Kidney capillary endothelial cell (primary cell): ENCODE measurements at places on chromosomes 2 and 18.

- DNase-seq, result no peak
Measured at GRCh38 chr2:27640722-27641245, 11.9 kb downstream of the GPN1 start.

- DNase-seq, result no peak
Measured at GRCh38 chr18:36481201-36481657, 183.7 kb downstream of the FHOD3 start.

DNA sequence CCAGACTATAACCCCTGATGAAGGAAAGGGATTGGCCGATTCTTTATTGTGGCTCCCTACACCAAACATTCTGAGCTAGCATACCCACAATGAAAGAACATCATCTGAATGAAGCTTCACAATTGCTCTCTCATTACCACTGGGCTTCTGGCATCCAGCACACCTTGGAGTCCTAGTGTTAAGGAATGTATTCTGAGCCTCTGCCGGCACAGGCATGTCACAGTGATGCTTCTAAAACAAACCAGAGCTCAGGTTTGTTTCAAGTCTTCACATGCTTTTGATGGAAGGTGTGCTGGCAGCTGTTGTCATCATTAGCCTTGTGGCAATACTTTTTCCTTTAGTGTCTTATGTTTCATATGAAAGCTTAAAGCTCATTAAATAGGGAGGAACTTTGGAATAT, 76.3 kb upstream of the RBBP8 start:
- DNase-seq, result no peak

DNA sequence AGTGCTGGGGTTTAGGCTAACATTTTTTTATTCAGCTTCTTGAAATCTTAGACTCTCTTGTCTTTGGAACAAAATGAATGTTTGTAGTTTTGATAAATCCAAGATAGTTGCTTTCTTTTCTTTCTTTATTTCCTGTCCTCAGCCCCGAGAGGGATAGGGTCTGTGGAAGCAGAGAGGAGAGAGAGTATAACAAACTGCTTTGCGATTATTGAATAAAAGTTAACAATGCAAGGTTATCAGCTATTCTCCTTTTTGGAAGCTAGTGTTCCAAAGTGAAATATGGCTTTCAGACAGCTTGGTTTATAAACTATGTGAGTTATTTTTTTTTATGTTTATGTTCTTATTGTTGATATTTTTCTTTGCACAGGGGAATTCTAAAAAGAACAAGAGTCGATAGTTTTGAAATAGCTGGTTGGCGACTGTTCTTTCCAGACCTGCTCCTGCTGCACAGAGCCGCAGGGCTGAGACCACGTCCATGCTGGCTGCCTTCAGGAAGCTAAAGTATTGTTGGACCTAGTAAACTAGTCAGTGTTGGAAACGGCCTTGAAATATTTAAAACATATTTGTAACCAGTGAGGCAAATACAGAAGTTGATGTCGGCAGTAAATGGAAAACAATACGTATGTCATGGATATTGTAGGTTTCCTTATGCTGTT, 15.5 kb upstream of the STON1 start:
- DNase-seq, result no peak

DNA sequence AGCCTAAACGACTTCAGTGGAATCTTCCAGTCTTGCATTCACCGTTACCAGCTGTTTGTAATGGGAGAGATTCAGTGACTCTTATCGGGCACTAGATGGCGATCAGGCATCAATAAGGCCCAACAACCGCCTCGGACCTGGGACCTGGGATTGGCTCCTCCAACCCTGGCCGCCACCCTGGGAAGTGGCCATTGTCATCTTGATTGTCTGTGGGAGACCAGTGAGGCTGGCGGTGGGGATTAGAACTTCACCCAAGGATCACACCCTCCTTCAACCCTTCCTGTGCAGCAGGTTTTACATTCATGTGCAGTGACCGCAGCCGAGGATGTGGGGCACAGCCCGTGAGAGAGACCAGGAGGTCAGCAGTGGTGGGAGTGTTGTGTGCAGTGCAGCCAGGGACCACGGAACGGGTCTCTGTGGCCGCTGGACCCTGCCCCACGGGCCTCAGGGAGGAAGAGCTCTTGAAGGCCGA, 85.3 kb downstream of the SPP2 start:
- peak; percentile 82 for DNase-seq

DNA sequence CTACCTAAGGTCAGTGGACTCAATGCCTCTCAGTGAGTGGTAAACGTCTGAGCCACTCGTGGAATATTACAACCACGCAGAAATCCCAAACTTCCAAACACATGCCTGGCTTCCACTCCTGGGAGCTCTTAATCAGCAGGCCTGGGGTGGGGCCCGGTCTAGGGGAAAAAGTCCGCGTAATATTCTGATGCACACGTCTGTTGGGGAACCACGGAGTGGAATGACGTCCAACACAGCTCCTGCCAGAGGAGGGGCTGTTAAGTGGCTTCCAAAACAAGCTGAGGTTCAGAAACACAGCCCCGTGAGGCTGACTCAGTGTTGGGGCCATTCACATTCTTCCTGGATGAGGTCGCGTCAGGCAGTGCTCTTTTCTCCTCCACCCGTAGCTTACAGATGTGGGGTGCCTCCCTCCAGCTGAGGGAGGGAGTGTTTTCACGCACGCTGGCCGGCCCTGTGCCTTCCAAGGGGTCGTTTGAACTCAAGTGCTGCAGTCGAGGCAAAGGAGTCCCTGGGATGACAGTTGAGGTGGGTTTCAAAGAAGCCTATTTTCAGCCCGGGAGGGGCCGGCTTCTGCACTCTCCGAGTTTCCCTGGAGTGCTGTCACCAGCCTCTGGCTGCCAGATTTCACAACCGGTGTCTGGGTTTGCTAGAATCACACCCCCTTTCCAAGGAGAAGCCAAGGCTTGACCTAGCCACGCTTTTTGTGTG, 73.1 kb downstream of the ACKR3 start:
- DNase-seq, result no peak
